CD8-positive, alpha-beta memory T cell (primary cell): ENCODE measurements at places on chromosomes 2 and 18. TPM values are rescaled to one million over a fixed set of nuclear protein-coding genes. Genes with fewer than 3 reads are reported as not detected.

DNA sequence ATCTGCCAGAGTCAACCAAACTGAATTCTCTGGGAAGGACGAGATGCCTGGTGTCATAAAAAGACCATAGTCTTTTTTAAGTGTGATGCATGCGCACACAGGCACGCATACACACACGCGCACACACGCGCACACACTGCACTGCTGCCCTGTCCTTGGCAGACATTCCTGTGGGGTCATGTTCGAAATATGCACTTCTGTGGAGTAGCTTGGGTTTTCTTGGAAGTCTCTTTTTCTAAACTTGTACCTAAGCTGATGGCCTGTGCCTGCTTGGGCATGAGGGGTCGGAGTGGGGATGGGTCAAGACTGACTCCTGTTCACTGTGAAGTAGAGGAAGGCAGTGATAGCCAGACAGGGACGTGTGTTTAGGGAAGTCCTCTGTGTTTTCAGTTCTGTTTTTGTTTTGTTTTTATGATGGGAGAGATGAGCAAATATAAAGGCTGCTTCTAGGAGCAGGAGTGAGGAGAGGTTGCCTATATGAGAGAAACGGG lies 4.0 kb upstream of the RMC1 start:
- no peak overlapping the region for H3K4me3 ChIP-seq
- H3K4me1 ChIP-seq, result peaks cover 19% of the 10 kb centered on the region
- H3K36me3 ChIP-seq, result no peaks in the 10 kb centered on the region
- no peak for DNase-seq
- no peak overlapping the region for H3K27ac ChIP-seq

GRCh38 chr2:98946855-98947254 lies 10.8 kb upstream of the CRACDL start:
- H3K27me3 ChIP-seq, result peaks cover 4% of the 10 kb centered on the region
- no peak overlapping the region for H3K27ac ChIP-seq
- H3K4me3 ChIP-seq, result no peak overlapping the region
- no peaks in the 10 kb centered on the region for H3K4me1 ChIP-seq

DNA sequence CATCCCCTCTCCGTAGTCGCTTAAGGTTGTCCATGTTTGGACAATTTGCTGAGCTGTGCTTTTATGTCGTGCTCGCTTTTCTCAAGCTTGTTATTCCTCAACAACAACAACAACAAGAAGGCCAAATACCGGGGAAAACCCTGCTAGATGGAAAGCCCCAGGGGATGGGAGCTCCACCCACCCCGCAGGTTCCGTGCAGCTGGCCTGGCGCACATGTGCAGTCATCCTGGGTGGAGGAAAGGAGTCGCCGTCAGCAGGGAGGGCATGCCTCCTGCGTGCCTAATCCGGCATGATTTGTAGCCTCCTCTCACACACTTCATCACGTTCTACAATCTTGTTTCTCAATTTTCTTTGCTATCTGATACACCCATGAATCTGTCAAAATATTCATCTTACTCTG lies 87.4 kb upstream of the SALL3 start:
- no peak for DNase-seq
- no peaks in the 10 kb centered on the region for H3K27me3 ChIP-seq
- H3K4me1 ChIP-seq, result no peaks in the 10 kb centered on the region
- H3K36me3 ChIP-seq, result no peaks in the 10 kb centered on the region

GRCh38 chr18:21513292-21513691 lies 87.2 kb downstream of the ESCO1 start:
- H3K4me3 ChIP-seq, result no peak overlapping the region
- no peaks in the 10 kb centered on the region for H3K4me1 ChIP-seq
- no peak overlapping the region for H3K27ac ChIP-seq

- H3K36me3 ChIP-seq, result no peaks in the 10 kb centered on the region
- H3K27me3 ChIP-seq, result no peaks in the 10 kb centered on the region
- no peak for DNase-seq
- no peaks in the 10 kb centered on the region for H3K4me1 ChIP-seq
Observed at GRCh38 chr2:45024600-45025291, 15.5 kb upstream of the SIX2 start.

DNA sequence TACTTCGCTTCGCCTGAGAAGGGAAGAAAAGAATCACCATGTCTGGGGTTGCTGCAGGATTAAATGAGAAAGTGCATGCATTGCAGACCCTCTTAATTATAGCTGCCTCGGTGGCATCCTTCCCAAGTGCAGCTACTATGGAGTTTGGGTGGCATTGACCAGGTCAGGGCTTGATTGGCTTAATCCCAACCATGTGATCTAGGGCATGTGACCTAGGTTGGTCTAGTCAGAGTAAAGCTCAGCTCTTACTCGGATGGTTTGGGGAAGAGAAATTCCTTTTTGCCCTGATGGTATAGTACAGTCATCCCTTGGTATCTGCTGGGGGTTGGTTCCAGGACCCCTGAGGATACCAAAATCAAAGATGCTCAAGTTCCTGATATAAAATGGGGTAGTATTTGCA lies 178.2 kb upstream of the RAB12 start:
- no peak for DNase-seq
- no peak overlapping the region for H3K4me3 ChIP-seq
- H3K27me3 ChIP-seq, result no peaks in the 10 kb centered on the region

- H3K27ac ChIP-seq, result no peak overlapping the region
- H3K4me3 ChIP-seq, result no peak overlapping the region
Observed at GRCh38 chr2:211093743-211094303, 537.4 kb downstream of the CPS1 start.

DNA sequence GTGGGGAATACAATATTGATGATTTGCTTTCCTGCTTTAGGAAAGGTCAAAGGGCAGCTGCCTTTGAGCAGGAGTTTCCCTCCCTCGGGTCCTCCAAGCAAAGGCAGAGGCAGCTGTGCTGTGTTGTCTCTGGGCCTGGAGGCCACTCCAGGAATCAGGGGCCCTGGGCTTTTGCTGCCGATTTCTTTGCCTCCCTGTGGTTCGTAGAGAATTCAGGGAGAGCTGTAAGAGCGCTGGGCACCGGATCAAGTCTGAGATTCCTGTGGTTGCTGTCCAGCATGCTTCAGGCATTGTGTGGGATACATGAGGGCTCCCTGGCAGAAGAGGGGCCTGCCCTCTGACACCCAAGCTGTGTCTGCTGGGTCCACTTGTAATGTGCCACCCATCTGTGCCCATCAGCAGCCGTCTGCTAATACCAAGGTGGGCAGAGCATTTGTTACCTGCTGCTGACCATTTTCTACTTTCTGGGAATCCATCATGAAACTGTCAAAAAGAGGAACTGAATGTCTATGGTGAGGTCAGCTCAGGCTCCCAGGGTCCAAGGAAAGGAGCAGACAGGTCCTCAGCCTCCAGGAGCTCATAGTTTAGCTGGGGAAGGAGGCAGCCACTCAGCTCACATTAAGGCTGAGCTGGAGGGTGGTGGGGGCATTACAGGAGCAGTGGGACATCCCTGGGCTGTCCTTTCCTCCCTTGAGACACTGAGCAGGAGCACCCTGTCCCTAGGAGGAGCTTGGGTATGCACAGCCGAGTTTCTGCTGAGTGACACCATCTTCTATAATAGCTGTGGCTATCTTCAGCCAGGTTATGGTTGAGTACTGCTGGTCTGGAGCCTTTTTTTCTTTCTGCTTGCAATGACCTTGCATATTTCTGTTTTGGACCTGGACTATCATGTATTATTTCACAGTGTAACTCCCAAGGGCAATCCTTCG lies 68.5 kb downstream of the CTIF start:
- no peaks in the 10 kb centered on the region for H3K36me3 ChIP-seq
- DNase-seq, result no peak
- no peak overlapping the region for H3K27ac ChIP-seq
- no peaks in the 10 kb centered on the region for H3K27me3 ChIP-seq

DNA sequence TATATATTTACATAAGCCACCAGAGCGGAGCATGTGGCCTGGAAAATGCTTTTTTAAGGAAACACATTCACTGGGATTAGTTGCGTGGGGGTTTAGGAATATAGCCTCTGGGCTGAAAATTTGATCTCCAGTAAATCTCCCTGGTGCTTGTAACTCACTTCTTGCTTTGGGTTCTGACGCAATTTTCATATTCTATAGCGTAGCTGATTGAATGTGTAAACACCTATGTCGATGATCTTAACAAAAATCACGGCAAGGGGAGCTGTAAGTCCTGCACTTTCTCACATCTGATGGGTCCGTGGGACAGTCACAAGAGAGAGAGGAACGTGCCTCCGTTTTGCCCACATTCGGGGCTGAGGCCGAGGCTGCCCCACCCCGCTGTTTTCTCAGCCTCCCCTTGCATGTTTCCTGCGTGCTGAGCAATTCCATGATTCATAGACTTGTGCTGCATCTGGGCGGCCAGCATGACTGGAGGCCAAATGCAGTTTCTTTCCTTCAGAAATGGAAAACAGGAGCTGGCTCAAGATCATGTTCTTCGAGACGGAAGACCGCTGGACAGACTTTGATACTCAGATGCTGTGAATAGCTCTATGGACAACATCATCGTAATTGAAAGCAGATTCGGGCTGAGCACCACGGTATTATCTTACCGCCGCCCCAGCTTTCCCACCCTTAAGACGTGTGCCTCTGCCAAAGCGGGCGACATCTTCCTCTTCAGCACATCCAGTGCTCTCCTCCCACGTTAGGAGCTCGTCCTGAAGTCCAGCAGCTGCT lies 109.2 kb downstream of the TMEM18 start:
- no peak for DNase-seq
- peaks cover 3% of the 10 kb centered on the region for H3K27me3 ChIP-seq
- no peaks in the 10 kb centered on the region for H3K36me3 ChIP-seq
- no peak overlapping the region for H3K4me3 ChIP-seq
- H3K27ac ChIP-seq, result no peak overlapping the region

DNA sequence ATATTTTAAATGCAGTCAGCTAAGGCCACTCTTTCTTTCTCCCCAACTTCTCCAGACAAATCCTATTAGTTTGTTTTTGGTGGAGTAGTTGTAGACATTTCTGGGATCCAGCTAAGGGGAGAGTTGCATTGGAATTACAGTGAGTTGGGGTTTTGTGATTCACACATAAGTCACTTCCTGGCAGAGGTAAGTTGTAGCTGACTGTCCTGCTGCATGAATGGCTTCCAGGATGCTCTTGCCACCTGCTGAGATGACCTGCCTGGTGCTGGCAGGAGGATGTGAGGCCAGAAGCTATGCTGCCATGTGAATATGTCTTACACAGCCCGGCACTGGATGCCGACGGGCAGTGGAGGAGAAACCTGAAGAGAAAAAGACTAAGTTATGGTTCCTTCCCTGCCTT lies 243.7 kb downstream of the TDRD15 start:
- no peaks in the 10 kb centered on the region for H3K4me1 ChIP-seq
- DNase-seq, result no peak
- H3K27me3 ChIP-seq, result no peaks in the 10 kb centered on the region
- H3K4me3 ChIP-seq, result no peak overlapping the region
- no peak overlapping the region for H3K27ac ChIP-seq
- no peaks in the 10 kb centered on the region for H3K36me3 ChIP-seq

DNA sequence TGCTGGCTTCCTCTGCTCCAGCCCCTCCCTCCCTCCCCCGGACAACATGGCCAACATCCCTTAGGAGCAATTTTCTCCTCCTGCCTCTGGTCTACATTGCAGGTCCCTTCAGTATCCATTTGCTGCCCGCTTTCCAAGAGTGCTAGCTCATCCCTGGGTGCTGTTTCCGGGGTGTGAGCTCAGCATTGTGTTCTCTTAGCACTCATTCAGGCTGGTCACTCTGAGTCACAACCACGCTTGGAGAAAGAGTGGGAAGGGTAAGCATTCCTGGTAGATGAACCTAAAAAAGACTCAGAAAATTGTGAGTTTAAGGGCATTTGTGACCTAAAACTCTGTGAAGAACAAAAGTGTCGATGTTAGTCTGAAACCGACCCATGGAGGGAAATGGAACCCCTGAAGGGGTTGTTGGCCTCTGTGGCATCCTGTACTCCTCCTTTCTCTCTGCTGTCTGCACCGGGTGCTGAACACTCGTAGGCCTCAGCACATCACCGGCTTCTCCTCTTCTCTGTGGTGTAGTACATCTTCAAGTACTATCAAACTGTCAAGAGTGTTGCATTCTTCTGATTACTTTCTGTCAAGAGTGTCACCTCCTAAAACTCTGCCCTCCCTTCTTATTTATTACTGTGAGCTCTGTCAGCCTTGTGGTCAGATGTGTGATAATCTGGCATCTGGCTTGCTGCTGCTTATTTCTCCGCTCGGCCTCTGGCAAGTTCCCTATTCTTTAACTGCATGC lies 73.0 kb downstream of the CTNNA2 start:
- no peaks in the 10 kb centered on the region for H3K4me1 ChIP-seq
- no peak overlapping the region for H3K27ac ChIP-seq
- H3K4me3 ChIP-seq, result no peak overlapping the region
- DNase-seq, result no peak

- no peak overlapping the region for H3K27ac ChIP-seq
- H3K4me3 ChIP-seq, result no peak overlapping the region
- no peaks in the 10 kb centered on the region for H3K4me1 ChIP-seq
- DNase-seq, result no peak
- H3K36me3 ChIP-seq, result no peaks in the 10 kb centered on the region
Observed at GRCh38 chr2:203543898-203544328, 8.8 kb upstream of the RAPH1 start.

CBLN2 gene
- not detected for total RNA-seq

MYOM1 gene
- 1.2 TPM for total RNA-seq
